Hematopoietic multipotent progenitor cell (in vitro differentiated cells): ENCODE measurements at places on chromosomes 6 and 20. TPM values are rescaled to one million over a fixed set of nuclear protein-coding genes. Genes with fewer than 3 reads are reported as not detected.

The FAM209B gene
- not detected for total RNA-seq

The DAAM2 gene
- under 0.01 TPM for total RNA-seq

The PTCRA gene
- total RNA-seq = under 0.01 TPM

The CDH26 gene
- total RNA-seq = 8.1 TPM

- DNase-seq = no peak
These were observed 39.0 kb downstream of the ADGRF4 start for GRCh38 chr6:47737406-47737805.

GRCh38 chr6:3895312-3895653 lies 46.1 kb downstream of the FAM50B start:
- no peak for DNase-seq

GRCh38 chr6:116363759-116364158 lies 7.0 kb upstream of the DSE start:
- DNase-seq = no peak

GRCh38 chr6:108200631-108201030 lies 34.8 kb downstream of the NR2E1 start:
- DNase-seq = no peak

GRCh38 chr6:113870917-113871316 lies 13.8 kb downstream of the MARCKS start:
- DNase-seq = no peak

GRCh38 chr20:49508435-49509199 lies 26.1 kb upstream of the KCNB1 start:
- DNase-seq = no peak

GRCh38 chr6:154805288-154805911 lies 72.2 kb downstream of the SCAF8 start:
- peak; percentile 74 for DNase-seq
